BJ (cell line): ENCODE measurements at places on chromosomes 11 and 22.

GRCh38 chr22:22569218-22569617 lies 10.2 kb upstream of the PRAME start:
- no peak for DNase-seq

- DNase-seq, result no peak
Observed at GRCh38 chr22:29838599-29838956, 504 bp upstream of the ASCC2 start.

- DNase-seq, result no peak
Observed at GRCh38 chr11:66419825-66420224, 1.0 kb upstream of the NPAS4 start.

GRCh38 chr11:66221726-66222236 lies 46.7 kb upstream of the RAB1B start:
- no peak for DNase-seq

GRCh38 chr11:85831050-85831449 lies 20.1 kb upstream of the SYTL2 start:
- DNase-seq, result no peak

GRCh38 chr11:121722431-121723245 lies 269.9 kb upstream of the SORL1-AS1 start:
- peak; percentile 42 for DNase-seq

DNA sequence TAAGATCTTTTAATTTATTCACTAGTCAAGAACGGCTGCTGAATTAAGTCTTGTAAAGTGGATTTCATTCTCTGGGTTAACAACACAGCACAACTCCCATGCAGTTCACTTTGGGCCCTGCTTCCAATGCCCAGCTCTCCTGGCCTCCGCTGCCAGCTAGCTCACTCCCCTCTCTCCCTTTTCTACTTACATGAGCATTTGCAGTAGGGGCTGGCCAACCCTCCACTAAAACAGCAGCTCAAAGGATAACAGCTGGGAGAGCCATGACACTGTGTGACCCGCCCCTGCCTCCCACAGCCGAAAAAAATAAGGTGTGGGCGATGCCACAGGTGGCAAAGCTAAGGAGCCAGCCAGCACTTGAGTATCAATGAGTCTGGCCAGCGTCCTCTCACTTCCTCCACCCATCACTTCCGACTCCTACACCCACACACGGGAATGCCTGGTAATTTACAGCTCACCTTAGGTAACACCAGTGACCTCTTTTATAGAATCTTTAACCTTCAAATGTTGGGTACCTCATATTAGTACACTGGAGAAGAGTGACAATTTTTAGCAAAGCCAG lies 56.8 kb downstream of the DGCR2 start:
- no peak for DNase-seq
